ENCODE measurements at places on chromosomes 2 and 18.

DNA sequence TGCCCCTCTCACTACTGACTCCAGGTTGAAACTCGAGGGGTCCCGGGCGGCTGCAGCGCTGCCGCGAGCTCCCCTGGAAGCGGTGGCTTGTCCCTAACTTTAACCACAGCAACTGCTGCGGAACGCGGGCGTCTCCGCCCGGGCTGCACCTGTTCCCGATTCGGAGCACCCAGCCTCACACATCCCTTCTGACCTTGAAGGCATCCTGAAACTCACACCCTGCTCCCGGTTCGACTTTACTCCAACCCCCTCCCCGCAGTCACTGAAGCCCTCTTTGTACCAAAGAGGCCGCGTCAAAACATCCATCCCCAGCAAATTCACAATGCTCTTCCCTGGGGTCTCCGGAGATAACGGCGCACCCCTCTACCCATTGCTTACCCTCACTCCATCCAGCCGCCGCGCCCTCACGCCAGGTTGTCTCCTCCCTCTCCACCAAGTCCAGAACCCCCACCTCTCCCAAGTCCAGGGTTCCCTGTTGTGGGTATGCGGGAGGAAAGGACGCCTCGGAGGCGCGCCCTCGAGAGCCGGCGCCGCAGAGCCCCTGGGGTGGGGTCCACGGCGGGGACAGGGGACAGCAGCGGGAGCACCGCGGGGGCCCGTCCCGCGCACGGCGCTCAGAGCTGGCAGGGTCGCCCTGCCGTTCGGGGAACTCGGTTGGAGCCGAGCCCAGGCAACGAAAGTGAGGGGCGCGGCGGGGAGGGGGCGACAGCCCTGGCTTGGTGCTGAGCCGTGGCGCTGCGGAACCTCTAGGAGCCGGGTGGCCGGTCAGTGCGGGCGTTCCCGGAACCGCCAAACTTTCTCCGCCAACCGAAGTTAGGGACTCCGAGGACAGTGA lies 934 bp downstream of the MYO5B start:
- no peak for DNase-seq

DNA sequence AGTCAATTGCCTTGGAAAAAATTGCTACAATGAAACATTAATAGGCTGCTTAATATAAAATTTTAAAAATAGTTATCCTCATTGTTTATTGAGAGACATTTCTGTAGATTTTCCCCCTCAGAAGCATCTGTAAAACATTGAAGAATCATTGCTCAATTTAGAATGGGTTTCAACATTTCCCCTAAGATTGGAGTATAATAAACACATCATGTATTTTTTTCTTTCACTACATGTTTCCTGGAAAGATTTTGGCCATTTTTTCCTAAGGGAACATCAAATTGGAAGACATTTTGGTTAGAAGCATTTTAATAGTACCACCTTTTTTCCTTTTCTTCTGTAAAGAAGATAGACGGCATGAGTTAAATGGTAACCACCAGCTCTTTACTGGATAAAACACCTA lies 443.2 kb upstream of the SPHKAP start:
- DNase-seq: no peak

- DNase-seq: peak; percentile 15
Observed at GRCh38 chr2:218230882-218231281, 13.9 kb downstream of the ARPC2 start.

GRCh38 chr2:110744429-110744828 lies 12.1 kb downstream of the ACOXL start:
- DNase-seq: no peak

GRCh38 chr2:237894986-237895543 lies 35.6 kb downstream of the RAMP1 start:
- no peak for DNase-seq

DNA sequence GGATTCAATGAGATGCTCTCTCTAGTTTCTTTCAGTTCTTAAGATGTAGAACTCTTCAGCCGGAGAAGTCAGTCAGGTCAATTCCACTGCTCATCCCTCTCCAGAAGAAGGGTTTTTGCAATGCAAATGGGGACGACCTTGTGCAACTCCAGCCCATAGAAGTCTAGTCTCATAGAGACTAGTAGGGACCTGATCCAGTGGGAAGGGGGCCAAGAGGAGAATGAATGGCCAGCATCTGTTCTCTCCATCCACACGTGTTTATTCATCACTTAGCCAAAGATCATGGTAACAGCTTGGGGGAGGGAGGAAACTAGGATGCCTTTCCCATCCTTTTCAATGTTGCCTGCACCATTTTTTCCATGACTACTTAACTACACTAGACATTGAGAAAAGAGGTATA lies 120.2 kb downstream of the LAMA3 start:
- DNase-seq: no peak

- no peak for DNase-seq
Observed at GRCh38 chr2:5700551-5700950, 8.4 kb downstream of the SOX11 start.

- no peak for DNase-seq
Observed at GRCh38 chr2:24971286-24971535, 544 bp downstream of the DNAJC27 start.

DNA sequence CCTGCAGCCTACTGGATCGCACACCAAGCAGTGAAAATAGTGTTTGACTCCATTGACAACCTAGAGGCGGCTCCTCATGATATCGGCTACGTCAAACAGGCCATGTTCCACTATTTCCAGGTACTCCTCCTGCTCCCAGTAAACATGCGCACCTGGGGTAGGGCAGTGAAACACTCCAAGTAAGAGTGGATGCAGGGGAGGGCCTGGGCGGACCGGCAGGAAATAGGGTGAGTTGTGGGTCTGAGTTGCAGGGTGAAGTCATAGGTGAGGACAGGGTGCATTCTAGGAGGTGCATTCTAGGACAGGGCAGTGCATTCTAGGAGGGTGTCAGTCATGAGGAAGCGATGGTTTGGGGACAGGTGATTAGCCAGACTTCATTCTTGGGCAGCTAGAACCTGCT lies 5.0 kb downstream of the NAGK start:
- DNase-seq: no peak

All from germinal center (tissue), 1 donor.